AG09309 (cell line): ENCODE measurements at places on chromosomes 5 and 9.

GRCh38 chr9:7976856-7977255, 177.3 kb upstream of the DMAC1 start:
- DNase-seq, result no peak

DNA sequence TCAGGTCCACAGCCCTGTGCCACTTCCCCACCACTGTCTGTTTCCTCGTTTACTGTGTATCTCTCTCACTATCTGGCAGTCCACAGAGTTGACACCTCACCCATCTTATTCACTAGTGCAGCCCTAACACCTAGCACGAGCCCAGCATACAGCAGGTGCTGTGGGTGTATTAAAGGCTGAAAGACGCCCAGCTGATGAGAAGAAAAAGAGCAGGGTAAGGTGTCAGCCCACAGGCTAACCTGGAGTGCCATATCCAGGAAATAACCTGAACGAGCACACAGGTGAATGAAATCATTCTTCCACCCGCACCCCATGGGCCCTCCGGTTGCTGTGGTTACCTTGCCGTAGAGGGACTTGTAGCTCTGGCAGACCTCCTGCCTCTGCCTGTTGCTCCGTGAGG, 18.6 kb downstream of the ANXA6 start:
- DNase-seq, result no peak

GRCh38 chr9:120410925-120411501, 169.0 kb downstream of the CDK5RAP2 start:
- no peak for DNase-seq

- no peak for DNase-seq
Observed at GRCh38 chr5:74798977-74799911, 32.2 kb downstream of the NSA2 start.

DNA sequence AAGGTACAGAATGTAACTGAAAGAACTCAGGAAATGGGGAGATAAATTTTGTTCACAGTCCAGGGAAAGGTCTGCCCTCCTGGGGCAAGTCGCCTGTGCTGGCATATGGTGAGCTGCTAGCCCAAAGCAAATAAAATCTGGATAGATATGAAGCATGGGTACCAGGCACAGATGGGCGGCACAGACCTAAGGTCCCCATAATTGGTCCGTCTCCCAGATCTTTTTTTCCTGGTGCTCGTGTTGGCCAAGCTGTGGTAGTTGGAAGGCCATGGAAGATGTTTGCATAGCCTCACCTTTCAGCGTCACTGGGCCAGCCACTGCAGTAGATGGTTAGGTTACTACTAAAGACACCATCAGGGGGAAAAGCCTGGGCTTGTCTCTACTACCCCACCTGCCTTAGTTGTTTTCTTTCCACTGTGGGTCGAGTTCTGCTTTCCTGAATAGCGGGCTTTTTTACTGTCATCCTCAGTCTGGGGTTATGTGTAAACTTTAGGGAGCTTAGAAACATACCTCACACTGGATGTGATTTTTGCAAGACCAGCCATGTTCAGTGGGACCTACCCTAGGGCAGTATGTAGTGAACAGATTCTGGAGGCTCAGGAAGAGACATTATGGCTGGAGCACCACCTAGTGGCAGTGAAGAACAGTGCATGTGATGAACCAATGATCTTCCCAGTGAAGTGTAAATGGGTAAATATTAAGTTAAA, 24.2 kb upstream of the GLRX start:
- no peak for DNase-seq

DNA sequence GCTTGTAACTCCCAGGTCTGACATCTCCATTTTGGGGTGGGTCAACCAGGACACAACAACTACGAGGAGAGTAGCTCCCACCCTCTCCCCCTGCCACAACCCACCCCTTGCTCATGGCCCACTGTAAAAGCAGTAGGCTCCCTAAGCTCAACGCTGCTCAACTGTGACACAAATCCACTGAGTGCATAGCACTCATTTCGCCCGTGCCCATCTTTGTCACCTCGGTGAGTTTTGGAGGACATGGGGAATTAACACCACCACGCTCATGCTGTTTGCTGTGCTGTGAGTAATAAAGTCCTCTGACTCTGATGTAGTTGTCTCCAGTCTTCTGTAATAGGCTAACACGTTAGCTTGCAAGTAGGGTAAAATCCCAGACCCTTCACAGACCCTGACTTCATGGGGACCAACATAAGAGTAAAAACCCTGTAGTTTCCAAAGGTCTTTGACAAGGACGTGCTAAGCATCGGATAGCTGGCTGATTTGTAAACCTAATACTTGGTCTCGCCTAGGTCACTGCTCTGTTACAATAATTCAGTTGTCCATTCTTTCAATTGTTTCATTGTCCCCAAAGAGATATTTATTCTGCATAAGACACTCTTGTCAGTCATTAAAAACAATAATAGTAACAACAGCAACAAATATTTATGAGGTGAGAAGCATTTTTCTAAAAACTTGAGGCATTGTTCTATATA, 7.7 kb downstream of the PLGRKT start:
- DNase-seq, result no peak

- no peak for DNase-seq
Observed at GRCh38 chr9:3608011-3608410, 82.2 kb upstream of the RFX3 start.

DNA sequence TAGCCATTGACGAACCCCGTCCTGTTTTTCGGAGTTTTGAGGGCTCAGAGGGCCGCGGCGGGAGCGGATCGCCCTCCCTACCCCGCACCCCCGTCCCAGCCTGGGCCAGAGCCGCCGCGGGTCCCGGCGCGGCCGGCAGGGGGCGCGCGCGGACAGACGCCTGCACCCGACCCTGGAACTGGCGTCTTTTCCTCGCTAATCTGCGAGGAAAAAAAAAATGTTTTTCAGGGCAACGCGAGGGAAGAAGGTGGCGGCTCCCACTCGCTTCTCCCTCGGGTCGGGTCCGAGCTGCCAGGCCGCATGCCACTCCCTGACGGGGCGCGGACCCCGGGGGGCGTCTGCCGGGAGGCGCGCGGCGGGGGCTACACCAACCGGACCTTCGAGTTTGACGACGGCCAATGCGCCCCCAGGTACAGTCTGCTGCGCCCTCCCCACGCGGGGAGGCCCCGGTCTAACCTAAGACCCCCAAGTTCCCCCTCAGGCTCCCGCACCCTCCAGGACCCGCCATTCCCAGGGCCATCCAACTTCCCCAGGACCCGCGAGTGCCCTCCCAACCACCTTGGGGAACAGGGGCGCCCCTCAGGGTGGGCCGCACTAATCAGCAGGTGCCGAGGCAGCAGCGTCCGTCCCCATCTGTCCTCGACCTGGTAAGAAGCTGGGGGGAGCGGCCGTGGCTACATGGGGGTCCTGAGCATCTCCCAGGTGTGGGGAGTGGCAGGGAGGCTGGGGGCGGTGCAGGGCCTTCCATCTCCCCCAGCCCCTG, at the start of gene KCNT1:
Gene KCNT1, plus strand, starts transcription at position 227 of the 763 bp plus-strand sequence. Its CDS starts 74 bp downstream, at position 301.
- DNase-seq, result no peak

DNA sequence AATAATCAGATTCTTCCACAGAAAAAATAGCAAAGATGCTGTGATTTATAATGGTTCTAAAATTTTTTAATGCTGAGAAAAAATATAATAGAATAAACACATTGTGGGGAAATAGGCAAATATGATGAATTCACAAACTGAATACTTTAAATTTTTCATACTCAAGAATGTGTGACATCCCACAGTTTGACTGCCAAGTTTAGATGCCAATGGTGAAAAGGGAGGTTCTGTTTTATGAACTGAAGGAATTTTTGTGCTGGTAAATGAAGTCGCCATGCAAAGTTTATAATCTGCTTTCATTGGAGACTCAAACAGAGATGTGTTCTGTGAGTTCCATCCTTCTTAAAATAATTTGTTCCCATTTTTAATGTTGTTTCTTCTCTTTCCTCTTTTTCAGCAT, 367.5 kb upstream of the ADAMTS16 start:
- DNase-seq, result no peak

GRCh38 chr5:145887976-145888574, 15.3 kb upstream of the GRXCR2 start:
- no peak for DNase-seq

GRCh38 chr9:121233906-121234831, 32.5 kb upstream of the RAB14 start:
- DNase-seq, result no peak

DNA sequence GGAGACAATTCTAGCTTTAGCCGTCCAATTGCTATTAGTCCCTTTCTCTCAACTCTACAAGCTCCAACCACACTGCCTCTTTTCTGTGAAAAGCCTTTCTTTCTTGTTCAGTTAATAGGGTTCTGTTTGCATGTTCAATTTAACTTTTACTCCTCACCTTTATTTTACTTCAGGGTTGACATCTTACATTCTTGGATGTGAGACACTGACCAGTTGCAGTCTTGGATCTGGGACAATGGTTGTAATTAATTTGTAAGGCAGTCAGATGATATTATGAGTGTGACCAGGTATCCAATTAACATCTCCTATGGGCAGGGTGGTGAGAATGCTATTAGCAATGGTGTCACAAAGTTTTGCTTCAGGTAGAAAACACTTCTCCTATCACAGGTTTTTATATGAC, 774.5 kb downstream of the TLR4 start:
- no peak for DNase-seq

- no peak for DNase-seq
Observed at GRCh38 chr9:112218908-112219307, 43.8 kb upstream of the SUSD1 start.

DNA sequence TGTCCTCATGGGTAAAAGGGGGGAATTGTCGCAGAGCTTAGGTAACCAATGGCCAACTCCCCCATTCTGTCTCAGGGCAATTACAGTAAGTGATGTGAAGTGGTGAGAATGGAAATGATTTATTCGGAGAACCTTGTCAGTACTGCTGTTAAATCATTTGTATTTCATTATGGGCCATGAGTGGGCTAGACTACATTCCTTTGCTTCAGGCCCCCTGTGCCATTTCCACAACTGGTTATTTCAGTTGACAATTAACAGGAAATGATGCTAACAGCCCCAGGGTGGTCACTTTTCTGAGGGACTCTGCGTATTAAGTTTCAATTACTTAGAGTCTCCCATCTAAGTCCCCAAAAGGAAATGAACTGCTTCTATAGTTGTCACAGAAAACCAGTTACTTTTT, 653.7 kb downstream of the CCDC171 start:
- DNase-seq, result no peak

GRCh38 chr5:150502106-150502505, 5.8 kb upstream of the NDST1 start:
- no peak for DNase-seq

- no peak for DNase-seq
Observed at GRCh38 chr5:180540050-180540694, 46.0 kb downstream of the CNOT6 start.

GRCh38 chr9:127987103-127987614, 6.4 kb upstream of the EEIG1 start:
- DNase-seq, result no peak

DNA sequence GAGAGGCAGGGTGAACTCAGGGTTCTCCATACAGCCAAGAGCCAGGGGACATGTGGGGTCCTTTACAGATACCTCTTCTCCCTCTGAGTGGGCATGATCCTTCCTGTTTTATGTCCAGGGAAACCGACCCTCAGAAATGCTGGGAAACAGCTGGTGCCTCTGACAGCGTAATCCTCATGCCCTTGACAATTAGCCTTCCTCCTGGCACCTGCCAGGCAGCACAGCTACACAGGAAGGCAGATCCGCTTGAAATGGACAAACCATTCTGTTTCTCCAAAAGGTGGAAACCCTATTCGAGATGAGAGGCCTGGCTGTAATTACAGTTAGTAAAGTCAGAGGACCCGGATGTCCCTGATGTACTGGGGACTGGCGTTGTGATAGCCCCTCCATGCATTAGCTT, 7.2 kb downstream of the ERGIC1 start:
- no peak for DNase-seq

- no peak for DNase-seq
Observed at GRCh38 chr5:90142541-90142940, 267.0 kb downstream of the CETN3 start.

- DNase-seq, result peak; percentile 32
Observed at GRCh38 chr5:72692231-72692637, 124.2 kb upstream of the TNPO1 start.

DNA sequence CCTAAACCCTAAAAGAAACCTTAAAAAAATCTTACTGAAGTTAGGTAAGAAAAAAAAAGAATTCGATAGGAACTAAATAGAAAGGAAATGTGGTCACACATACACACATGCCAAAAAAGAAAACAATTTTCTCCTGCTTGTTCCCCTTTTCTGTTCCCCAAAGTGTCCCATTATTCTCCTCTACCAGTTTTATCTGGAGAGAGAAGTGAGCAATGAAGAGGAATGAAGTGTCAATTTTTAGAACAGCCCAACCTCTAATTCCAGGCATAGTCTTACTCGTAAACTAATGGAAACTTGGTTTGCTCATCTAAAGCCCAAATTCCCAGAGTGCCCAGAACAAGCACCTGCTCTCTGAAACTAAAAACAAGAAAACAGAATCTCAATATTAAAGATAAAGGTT, 26.1 kb downstream of the AP3B1 start:
- DNase-seq, result no peak

GRCh38 chr9:69236188-69236587, 62.1 kb downstream of the TJP2 start:
- no peak for DNase-seq

GRCh38 chr5:175894793-175895192, 23.4 kb downstream of the CPLX2 start:
- no peak for DNase-seq

DNA sequence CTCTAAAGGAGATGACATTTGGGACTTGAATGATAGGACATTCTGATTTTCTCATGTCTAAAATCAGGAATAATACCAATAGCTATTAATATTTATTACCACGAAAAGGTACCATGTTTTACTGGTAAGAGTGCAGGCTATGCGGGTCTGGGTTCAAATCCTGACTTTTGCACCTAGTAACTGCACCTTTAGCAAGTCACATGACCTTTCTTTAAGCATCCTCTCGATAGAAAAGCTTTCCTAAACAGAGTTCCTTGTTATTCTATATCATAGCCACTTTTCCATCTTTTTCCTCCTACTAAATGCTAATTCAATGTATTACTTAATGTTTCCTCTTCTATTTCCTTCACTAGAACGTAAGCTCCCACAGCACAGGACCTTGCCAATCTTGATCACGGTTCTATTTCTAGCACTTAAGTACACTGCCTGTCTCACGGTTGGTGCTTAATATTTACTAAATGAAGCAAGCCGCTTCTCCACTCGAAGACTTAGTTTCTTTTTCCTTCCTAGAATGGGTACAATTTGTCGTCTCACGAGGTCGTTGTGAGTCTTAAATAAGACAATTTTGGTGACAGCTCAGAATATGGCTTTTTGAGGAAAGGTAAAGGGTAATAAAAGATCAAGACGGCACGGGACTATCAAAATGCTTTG, 816 bp downstream of the RBM18 start:
- no peak for DNase-seq

DNA sequence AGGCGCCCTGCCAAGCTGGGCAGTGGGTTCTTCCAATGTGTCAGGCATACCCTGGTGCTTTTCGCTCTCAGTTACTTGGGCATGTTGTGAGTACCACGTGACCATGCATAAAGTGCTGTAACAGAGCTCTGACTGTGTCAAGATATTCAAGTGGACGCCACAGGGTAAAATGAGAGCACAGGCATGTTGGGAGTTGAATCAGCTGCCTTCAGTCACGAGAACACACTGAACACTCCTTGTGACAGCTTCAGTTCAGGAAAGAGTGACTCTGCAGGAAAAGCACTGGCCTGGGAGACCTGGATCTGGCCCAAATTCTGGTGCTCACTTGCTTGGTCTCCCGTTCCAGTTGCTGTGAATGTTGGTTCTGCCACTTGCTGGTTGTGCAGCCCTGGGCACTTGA, 5.1 kb downstream of the MLANA start:
- no peak for DNase-seq
